ENCODE measurements at places on chromosomes 16 and 17. TPM values are rescaled to one million over a fixed set of nuclear protein-coding genes. Genes with fewer than 3 reads are reported as not detected.
A peak's percentile ranks its signal among the peaks of the same experiment; 100 is the strongest.

KCNH4 gene
- total RNA-seq = 0.42 TPM

EVPLL gene
- not detected for total RNA-seq

RAB37 gene
- 1.4 TPM for total RNA-seq

ARL4D gene
- 18.6 TPM for total RNA-seq

DNA sequence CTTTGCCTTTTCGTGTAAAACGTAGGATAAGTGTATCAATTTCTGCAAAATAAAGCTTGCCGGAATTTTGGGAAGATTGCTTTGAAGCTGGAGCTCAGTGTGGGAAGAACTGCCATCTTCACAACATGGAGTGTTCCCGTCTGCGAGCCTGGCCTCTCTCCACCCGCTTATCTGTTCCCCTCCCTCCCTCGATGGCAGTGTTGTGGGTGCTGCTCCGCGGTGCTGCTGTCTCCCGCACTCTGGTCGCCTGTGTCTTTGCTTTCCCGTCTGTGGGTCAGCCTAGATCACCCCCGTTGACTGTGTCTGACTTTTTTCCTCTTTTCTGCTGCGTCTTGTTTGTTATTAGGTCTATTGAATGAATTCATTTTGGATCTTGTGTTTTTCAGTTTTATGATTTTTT, 17.0 kb downstream of the ACSF3 start:
- H3K4me1 ChIP-seq = no peaks in the 10 kb centered on the region
- H3K27ac ChIP-seq = no peak overlapping the region
- DNase-seq = no peak
- peaks cover 93% of the 10 kb centered on the region for H3K36me3 ChIP-seq
- H3K27me3 ChIP-seq = no peaks in the 10 kb centered on the region

GRCh38 chr16:10181196-10182162, 749 bp downstream of the GRIN2A start:
- no peaks in the 10 kb centered on the region for H3K36me3 ChIP-seq
- no peaks in the 10 kb centered on the region for H3K27me3 ChIP-seq
- peak overlapping the region; percentile 9 for H3K27ac ChIP-seq
- peak overlapping the region; percentile 57 for H3K4me3 ChIP-seq
- no peak for DNase-seq

DNA sequence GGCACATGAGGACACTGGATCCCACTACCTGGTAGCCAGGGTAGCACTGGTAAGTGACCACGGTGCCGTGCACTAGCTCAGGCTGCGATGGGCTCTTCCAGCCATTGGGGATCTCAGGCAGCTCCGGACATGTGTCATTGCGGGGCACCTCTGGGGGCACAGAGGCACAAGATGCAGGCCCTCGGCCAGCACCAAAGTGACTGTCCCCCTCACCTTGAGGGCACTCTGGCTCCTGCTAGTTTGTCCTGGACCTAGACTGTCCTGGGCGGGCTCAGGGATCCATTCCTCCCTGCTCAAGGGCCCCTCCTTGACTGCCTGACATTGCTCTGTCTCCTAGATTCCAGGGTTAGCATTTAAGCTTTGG, 6.7 kb upstream of the PHF12 start:
- no peak overlapping the region for H3K27ac ChIP-seq
- no peaks in the 10 kb centered on the region for H3K36me3 ChIP-seq
- no peak overlapping the region for H3K4me3 ChIP-seq
- peaks cover 7% of the 10 kb centered on the region for H3K4me1 ChIP-seq

- no peak overlapping the region for H3K4me3 ChIP-seq
- no peaks in the 10 kb centered on the region for H3K36me3 ChIP-seq
- DNase-seq = no peak
- no peak overlapping the region for H3K27ac ChIP-seq
Measured at GRCh38 chr17:83183145-83183948, 103.9 kb downstream of the METRNL start.

DNA sequence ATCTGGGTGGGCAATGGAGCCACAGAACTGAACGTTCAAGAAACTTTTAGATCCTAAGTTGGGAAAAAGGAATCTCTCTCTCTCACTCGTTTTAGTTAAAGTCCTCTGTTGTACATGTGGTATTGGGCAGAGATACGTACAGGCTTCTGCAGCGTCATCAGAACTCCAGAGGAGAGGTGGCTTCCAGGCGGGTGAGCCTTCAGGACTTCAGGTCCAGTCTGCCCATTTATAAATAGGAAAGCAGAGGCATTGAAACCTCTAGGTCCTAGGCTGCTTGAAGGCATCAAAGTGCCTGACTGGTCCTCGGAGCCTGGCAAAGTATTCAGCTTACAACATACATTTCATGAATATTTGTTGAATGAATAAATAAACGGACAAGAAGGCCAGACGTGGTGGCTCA, 8.1 kb upstream of the TNFRSF13B start:
- no peaks in the 10 kb centered on the region for H3K27me3 ChIP-seq
- no peak overlapping the region for H3K27ac ChIP-seq
- no peak for DNase-seq
- H3K4me1 ChIP-seq = no peaks in the 10 kb centered on the region

DNA sequence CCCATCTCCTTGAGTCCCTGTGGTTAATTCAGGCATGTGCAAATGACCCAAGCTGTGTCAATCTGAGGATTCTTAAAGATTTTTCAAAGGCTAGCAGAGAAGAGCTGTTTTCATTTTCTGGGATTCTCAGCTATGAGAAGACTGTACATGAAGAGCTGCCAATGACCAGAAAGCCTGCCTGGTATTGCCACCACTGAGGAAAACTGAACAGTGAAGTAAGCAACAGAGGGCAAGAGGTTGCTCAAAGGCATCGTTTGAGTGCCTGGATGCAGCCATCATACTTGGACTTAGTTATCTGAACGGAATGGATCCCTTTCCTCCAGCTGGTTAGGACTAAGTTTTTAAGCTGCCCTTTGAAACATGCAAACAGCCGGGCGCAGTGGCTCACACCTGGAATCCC, 38.4 kb downstream of the FAM20A start:
- no peaks in the 10 kb centered on the region for H3K36me3 ChIP-seq
- DNase-seq = no peak
- peaks cover 12% of the 10 kb centered on the region for H3K4me1 ChIP-seq
- H3K27me3 ChIP-seq = no peaks in the 10 kb centered on the region

DNA sequence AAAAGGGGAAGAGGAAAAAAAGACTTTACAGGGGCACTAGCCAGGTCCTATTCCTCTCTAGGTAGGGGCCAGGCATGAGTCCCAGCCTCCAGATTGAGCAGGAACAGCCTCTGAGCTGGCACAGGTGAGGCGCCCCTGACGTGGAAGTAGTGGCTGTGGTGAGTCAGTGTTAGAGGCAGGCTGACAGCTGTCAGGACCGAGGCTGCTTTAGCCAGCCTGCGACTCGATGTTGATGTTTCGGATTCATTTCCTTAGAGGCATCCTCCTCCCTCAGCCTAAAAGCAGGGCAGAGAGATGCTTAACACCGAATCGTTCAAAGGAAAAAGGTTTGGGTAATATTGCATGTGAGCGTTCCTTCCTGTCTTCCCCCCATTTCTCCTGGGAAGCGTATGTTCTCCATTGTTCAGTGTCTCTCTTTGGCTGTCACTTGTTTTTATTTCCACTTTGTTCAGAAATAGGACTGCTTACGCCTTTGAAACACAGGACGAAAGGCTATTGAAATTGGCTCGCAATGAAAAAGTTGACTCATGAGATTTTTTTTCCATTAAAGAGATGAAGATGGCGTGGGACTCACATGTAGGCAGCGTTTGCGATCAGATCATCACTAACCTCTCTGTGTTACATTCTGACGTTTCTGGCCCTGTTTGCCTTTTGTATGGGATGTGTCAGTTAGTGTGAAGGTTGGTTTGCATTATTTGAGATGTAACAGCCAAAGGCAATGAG, 1.3 kb downstream of the KIAA0513 start:
- DNase-seq = no peak
- peaks cover 47% of the 10 kb centered on the region for H3K4me1 ChIP-seq
- H3K27me3 ChIP-seq = no peaks in the 10 kb centered on the region
- H3K4me3 ChIP-seq = peak overlapping the region; percentile 92
- H3K27ac ChIP-seq = peak overlapping the region; percentile 91
- peaks cover 10% of the 10 kb centered on the region for H3K36me3 ChIP-seq

GRCh38 chr17:77019893-77020379, 120.8 kb upstream of the SEC14L1 start:
- no peak overlapping the region for H3K4me3 ChIP-seq
- H3K36me3 ChIP-seq = no peaks in the 10 kb centered on the region
- DNase-seq = no peak
- no peaks in the 10 kb centered on the region for H3K4me1 ChIP-seq

- peaks cover 31% of the 10 kb centered on the region for H3K36me3 ChIP-seq
- H3K4me3 ChIP-seq = no peak overlapping the region
- no peak for DNase-seq
Measured at GRCh38 chr16:75390926-75391653, 42.2 kb downstream of the CFDP1 start.

GRCh38 chr17:2615882-2616281, 22.4 kb downstream of the PAFAH1B1 start:
- DNase-seq = no peak
- no peak overlapping the region for H3K27ac ChIP-seq
- H3K36me3 ChIP-seq = no peaks in the 10 kb centered on the region
- no peak overlapping the region for H3K4me3 ChIP-seq

DNA sequence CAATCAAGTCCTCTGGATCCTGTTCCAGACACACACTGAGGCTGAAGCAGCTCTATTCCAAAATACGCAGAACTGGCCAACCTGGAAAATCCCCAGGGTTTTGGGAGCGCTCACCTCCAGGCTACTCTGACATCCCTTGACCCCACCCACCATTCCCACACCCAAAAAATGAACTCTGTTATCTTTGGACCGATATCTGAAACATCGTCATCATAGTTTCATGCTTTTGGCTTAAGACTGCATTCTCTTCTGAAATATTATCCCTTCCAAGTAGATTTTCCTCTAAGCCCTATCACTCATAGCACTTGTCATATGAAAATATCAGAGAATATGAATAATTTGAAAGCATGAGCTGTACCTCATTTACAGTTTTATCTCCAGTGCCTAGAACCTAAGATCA, 34.7 kb downstream of the VAT1L start:
- peaks cover 21% of the 10 kb centered on the region for H3K27me3 ChIP-seq
- H3K4me3 ChIP-seq = no peak overlapping the region
- H3K27ac ChIP-seq = no peak overlapping the region
- no peaks in the 10 kb centered on the region for H3K4me1 ChIP-seq

DNA sequence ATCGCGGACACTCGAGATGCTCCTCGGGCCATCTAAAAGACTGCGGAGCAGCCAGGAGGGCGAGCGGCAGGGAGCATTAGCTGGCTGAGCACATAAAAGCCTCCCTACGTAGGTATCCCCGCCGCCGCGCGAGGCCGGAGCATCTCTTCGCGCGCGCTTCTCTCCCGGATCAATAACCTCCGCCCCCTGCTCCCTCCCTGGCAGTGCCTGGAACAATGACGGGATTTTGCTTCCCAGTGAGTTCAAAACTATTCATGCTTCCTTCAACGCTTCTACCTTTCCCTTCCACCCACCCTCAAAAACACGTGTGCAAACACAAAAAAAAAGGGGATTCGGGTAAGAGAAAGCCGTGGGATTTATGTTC, 984 bp downstream of the CENPV start:
- no peaks in the 10 kb centered on the region for H3K27me3 ChIP-seq
- no peak for DNase-seq
- peak overlapping the region; percentile 75 for H3K4me3 ChIP-seq
- H3K4me1 ChIP-seq = peaks cover 20% of the 10 kb centered on the region
- peaks cover 22% of the 10 kb centered on the region for H3K36me3 ChIP-seq

DNA sequence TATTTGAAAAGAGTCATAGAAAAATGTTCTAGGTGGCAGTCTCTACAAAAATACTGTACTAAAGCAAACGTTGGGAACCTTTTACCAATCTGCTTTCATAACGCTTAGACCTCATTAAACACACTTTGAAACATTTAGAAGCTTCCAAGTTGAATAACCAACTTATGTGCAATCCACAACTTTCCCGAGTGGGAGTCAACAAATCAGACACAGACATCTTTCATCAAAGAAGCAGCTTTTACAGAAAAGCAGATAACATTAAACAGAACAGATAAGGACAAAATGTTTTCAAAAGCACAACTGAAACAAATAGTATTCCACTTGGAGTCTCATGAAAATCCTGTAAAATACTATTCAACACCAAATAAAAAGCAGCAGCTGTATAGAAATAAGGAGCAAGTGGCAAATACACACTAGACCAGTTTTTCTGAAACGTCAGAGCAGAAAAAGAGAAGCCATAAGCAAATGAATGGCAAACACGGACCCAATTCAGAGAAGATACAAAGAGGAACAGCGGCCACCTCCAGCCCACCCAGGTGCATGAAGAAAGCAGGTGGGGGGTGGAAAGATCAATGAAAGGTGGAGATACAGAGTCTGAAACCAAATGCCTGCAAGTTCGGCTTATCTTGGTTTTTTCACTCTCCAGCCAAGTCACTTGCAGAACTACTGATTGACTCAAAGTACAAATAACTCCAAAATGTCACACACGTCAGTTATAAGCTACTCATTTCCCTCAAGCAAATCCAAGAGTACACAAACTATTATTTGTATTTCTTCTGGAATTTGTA, 18.4 kb upstream of the FBF1 start:
- H3K27ac ChIP-seq = no peak overlapping the region
- no peak overlapping the region for H3K4me3 ChIP-seq
- peaks cover 17% of the 10 kb centered on the region for H3K4me1 ChIP-seq
- H3K36me3 ChIP-seq = peaks cover 15% of the 10 kb centered on the region
- no peaks in the 10 kb centered on the region for H3K27me3 ChIP-seq

DNA sequence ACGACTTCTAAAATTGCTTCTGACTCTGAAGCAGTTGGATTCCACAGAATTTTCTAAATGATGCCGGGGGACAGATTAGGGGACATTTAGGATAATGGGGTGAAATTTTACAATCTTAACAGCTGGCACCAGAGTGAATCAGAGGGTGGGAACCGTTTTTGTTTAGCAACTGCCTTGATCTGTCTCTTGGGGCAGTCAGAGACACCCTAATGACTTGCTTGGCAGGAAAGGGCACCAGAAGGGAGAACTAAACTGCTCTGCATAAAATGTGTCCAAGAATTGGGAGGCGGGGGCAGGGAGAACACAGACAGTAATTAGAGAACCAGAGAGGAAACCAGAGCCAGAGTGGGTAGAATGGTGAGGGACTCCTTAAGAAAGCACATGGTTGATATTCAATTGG, 6.1 kb upstream of the ABCC12 start:
- no peak for DNase-seq
- H3K4me1 ChIP-seq = peaks cover 7% of the 10 kb centered on the region

- H3K4me1 ChIP-seq = peaks cover 36% of the 10 kb centered on the region
- no peak overlapping the region for H3K4me3 ChIP-seq
- H3K36me3 ChIP-seq = peaks cover 60% of the 10 kb centered on the region
- no peak for DNase-seq
Measured at GRCh38 chr16:57788252-57788841, 13.9 kb downstream of the KIFC3 start.

GRCh38 chr16:1976216-1976520, 4.3 kb downstream of the TBL3 start:
- H3K27ac ChIP-seq = no peak overlapping the region
- H3K36me3 ChIP-seq = peaks cover 54% of the 10 kb centered on the region
- no peak overlapping the region for H3K4me3 ChIP-seq
- H3K27me3 ChIP-seq = peaks cover 8% of the 10 kb centered on the region
- DNase-seq = no peak
- H3K4me1 ChIP-seq = peaks cover 52% of the 10 kb centered on the region

- no peaks in the 10 kb centered on the region for H3K27me3 ChIP-seq
- DNase-seq = no peak
- H3K36me3 ChIP-seq = no peaks in the 10 kb centered on the region
- H3K27ac ChIP-seq = no peak overlapping the region
- peak overlapping the region; percentile 7 for H3K4me3 ChIP-seq
Measured at GRCh38 chr16:26214581-26215174, 522.9 kb downstream of the HS3ST4 start.

GRCh38 chr17:60730273-60730672, 52.6 kb downstream of the BCAS3 start:
- H3K4me1 ChIP-seq = no peaks in the 10 kb centered on the region
- no peak overlapping the region for H3K27ac ChIP-seq
- no peaks in the 10 kb centered on the region for H3K36me3 ChIP-seq

GRCh38 chr16:69926241-69926640, 24.9 kb upstream of the CLEC18A start:
- H3K27ac ChIP-seq = no peak overlapping the region
- no peak for DNase-seq
- peaks cover 26% of the 10 kb centered on the region for H3K36me3 ChIP-seq
- H3K4me1 ChIP-seq = peaks cover 39% of the 10 kb centered on the region
- no peak overlapping the region for H3K4me3 ChIP-seq
